ENCODE measurements at places on chromosomes 13 and 19. TPM values are rescaled to one million over a fixed set of nuclear protein-coding genes. Genes with fewer than 3 reads are reported as not detected.

Gene NKPD1
- 0.13 TPM for total RNA-seq

Gene FFAR1
- not detected for total RNA-seq

Gene BEST2
- not detected for total RNA-seq

Gene F2RL3
- 2.6 TPM for total RNA-seq

Gene KANK2
- total RNA-seq: 127 TPM

Gene ZNF560
- total RNA-seq: under 0.01 TPM

Gene KLK3
- not detected for total RNA-seq

Gene GZMM
- not detected for total RNA-seq

Gene TMC4
- total RNA-seq: not detected

Gene ZNF497
- 0.89 TPM for total RNA-seq

Gene SIGLEC8
- total RNA-seq: not detected

Gene CD70
- total RNA-seq: not detected
